ENCODE measurements at places on chromosomes 2 and 18.

GRCh38 chr2:160061944-160062291, 497 bp downstream of the PLA2R1 start:
- no peak for DNase-seq

GRCh38 chr2:26911911-26912861, 58.3 kb upstream of the MAPRE3 start:
- no peak for DNase-seq

- no peak for DNase-seq
Observed at GRCh38 chr2:178733975-178734374, 73.2 kb downstream of the TTN start.

DNA sequence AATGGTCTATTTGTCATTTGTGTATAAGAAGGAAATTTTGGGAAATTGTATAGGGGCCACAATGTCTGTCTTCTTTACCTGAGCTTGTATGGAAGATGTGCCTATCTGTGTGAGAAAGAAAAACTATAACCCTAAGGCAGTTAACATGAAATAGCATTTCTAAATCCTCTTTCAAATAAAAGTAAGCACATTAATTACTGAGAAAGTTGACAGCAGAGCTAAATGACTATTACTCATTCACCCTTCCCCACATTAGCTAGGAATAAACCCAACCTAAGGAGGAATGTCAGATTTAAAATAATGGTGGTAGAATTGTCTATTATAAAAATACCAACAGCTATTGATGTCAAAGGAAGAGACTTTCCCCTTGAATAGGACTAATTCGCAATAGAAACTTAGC, 56.2 kb downstream of the SLC38A11 start:
- no peak for DNase-seq

- no peak for DNase-seq
Observed at GRCh38 chr2:167822690-167823465, 424.5 kb downstream of the STK39 start.

GRCh38 chr18:76370201-76370600, 124.8 kb downstream of the ZNF516 start:
- DNase-seq: no peak

- no peak for DNase-seq
Observed at GRCh38 chr2:224847961-224848850, 132.0 kb upstream of the CCDC195 start.
